ENCODE measurements at places on chromosomes 1 and 21. TPM values are rescaled to one million over a fixed set of nuclear protein-coding genes. Genes with fewer than 3 reads are reported as not detected.
A peak's percentile ranks its signal among the peaks of the same experiment; 100 is the strongest.

DNA sequence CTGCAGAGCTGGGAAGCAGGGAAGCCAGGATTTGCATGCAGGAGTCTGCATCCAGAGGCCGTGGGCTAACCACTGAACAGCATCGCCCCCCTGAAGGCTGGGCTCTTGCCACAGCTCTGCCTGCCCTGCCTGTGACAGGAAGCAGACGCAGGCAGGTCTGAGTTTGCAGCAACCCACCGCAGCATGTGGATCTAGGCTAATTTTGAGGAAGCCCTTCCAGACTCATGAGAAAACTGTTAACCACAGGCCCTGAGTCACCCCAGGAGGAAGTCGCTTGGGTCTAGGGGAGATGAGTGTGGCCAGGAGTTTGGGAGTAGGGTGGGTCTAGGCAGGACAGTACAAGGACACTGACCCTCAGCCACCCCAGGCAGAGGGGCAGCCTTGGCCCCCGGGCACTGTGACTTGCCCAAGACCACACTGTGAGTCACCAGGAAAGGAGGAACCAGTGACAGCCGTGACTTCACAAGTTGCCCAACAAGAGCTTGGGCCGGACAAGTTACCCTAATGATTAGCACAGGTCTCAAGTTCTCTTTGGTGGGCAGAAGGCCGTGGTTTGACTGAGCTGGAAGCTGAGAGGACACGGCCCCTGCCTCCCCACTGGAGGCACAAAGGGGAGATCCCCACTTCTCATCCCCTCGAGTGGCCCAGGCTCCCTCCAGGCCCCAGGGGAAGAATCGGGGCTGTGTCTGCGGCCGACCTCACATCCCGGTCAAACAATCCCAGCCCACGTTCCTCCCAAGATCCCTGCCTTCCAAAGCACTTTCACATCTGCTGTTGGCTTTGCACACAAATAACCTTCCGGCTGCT lies 826 bp downstream of the LAPTM5 start:
- DNase-seq = peak; percentile 84
- no peaks in the 10 kb centered on the region for H3K36me3 ChIP-seq
- peak overlapping the region; percentile 59 for H3K27ac ChIP-seq
- H3K4me3 ChIP-seq = peak overlapping the region; percentile 40

- no peaks in the 10 kb centered on the region for H3K4me1 ChIP-seq
- H3K4me3 ChIP-seq = no peak overlapping the region
- peak overlapping the region; percentile 36 for H3K27ac ChIP-seq
- no peak for DNase-seq
- peaks cover 53% of the 10 kb centered on the region for H3K36me3 ChIP-seq
Observed at GRCh38 chr1:154334079-154335024, 9.0 kb downstream of the ATP8B2 start.

GRCh38 chr1:92484472-92485380 lies 2.0 kb downstream of the GFI1 start:
- H3K36me3 ChIP-seq = no peaks in the 10 kb centered on the region
- peak overlapping the region; percentile 58 for H3K4me3 ChIP-seq
- H3K27me3 ChIP-seq = peaks cover 56% of the 10 kb centered on the region
- no peak for DNase-seq
- no peak overlapping the region for H3K27ac ChIP-seq
- H3K4me1 ChIP-seq = no peaks in the 10 kb centered on the region

DNA sequence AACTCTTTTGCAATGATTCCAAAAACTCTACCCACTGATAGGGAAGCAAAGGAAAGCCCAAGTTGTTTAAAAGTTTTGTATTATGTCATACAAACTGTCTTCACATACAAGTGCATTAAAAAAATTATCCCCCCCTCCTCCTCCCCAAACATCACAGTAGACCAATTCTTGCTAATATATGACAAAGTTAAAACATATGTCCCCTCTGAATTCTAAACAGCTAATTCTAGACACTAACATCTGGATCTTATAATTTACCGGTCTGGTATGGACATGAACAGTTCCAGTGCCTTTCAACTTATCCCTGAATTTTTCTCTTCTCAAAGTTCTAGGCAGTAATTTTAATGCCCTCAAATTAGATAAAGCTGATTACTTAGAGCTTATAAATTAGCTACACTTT lies 13.4 kb downstream of the RIT1 start:
- peaks cover 53% of the 10 kb centered on the region for H3K36me3 ChIP-seq
- H3K27me3 ChIP-seq = no peaks in the 10 kb centered on the region
- no peak overlapping the region for H3K4me3 ChIP-seq
- peaks cover 15% of the 10 kb centered on the region for H3K4me1 ChIP-seq
- no peak for DNase-seq

C1QTNF12 gene
- not detected for total RNA-seq

TAS1R3 gene
- 0.35 TPM for total RNA-seq

NES gene
- total RNA-seq = 134 TPM

AQP10 gene
- not detected for total RNA-seq

GRCh38 chr1:72229893-72230292 lies 52.4 kb downstream of the NEGR1 start:
- no peaks in the 10 kb centered on the region for H3K4me1 ChIP-seq
- H3K4me3 ChIP-seq = no peak overlapping the region
- DNase-seq = no peak
- H3K27me3 ChIP-seq = no peaks in the 10 kb centered on the region
- no peaks in the 10 kb centered on the region for H3K36me3 ChIP-seq

- no peak overlapping the region for H3K4me3 ChIP-seq
- H3K4me1 ChIP-seq = no peaks in the 10 kb centered on the region
- DNase-seq = no peak
- H3K27me3 ChIP-seq = no peaks in the 10 kb centered on the region
- H3K27ac ChIP-seq = no peak overlapping the region
Observed at GRCh38 chr21:42621819-42622177, 31.6 kb upstream of the PDE9A start.

DNA sequence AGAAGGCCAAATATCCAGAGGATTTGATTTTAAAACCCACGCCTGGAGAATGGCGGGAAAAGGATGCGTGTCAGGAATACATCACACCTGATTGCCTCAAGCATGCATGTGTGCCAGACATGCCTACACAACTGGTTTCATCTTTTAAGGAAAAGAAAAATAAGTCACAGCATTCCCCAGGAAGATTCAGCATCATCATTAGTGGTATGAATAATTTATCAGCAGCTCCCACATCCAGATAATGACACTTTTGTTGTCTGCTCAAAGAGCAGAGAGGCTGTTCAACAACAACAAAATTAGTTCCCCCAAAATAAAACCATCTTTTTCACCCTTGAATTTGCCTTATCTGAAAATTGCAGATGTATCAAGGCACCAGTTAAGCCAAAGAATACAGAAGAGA lies 328.6 kb upstream of the C1orf87 start:
- no peaks in the 10 kb centered on the region for H3K36me3 ChIP-seq
- no peaks in the 10 kb centered on the region for H3K4me1 ChIP-seq
- no peak overlapping the region for H3K27ac ChIP-seq
- no peak overlapping the region for H3K4me3 ChIP-seq
- DNase-seq = no peak
- no peaks in the 10 kb centered on the region for H3K27me3 ChIP-seq

DNA sequence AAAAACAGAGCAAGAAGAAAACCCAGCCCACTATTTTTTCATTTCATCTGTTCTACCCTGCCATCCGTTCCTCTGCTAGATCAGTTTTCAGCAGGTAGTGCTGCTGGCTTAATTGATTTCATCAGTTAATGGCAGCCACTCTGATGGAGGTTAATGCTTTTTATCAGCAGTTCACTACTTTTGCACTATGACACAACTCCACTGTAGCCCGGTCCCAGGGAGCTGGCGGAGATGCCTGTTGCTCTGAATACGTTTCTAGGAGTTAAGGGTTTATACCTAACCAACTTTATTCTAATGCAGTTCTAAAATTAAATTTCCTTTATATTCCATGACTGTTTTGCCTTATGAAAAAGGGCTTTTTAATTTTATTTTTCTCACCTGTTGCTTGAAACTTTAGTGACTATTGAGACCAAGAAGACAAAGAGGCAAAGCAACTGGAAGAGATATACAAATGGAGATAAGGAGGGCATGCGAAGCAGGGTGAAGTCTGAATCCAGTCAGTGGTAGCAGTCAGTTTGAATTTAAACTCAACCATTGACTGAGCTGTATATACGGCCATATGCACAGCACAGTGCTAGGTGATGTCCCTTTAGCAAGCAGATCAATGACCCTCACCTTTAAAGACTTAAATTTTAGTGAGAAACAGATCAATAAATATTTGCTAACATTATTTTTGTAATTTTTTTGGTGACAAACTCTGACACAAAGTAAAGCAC lies 477.9 kb downstream of the LMO4 start:
- no peaks in the 10 kb centered on the region for H3K36me3 ChIP-seq
- H3K27ac ChIP-seq = no peak overlapping the region
- no peaks in the 10 kb centered on the region for H3K4me1 ChIP-seq
- no peaks in the 10 kb centered on the region for H3K27me3 ChIP-seq
- DNase-seq = no peak
- H3K4me3 ChIP-seq = no peak overlapping the region

DNA sequence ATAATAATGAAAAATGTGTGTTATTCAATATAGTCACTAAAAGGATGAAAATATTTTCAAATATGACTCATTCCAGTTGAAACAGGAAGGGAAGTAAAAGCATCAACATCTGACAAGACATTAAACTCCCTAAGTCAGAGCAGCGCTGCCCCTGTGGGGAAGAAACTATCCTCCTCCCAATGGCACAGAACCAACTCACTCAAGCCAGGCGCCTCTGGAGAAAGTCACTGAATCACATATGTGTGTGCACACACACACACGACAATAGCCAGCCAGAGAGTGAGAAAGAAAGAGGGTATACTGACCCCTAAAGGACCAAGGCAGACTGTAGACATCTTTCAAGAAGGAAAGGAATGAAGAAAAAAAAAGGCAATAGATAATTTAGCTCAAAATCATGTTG lies 126.9 kb downstream of the SETD4 start:
- peaks cover 23% of the 10 kb centered on the region for H3K4me1 ChIP-seq
- no peaks in the 10 kb centered on the region for H3K36me3 ChIP-seq
- no peaks in the 10 kb centered on the region for H3K27me3 ChIP-seq
- H3K4me3 ChIP-seq = no peak overlapping the region
- peak overlapping the region; percentile 71 for H3K27ac ChIP-seq

APCS gene
- total RNA-seq = not detected

ACAP3 gene
- total RNA-seq = 19.5 TPM

CAPN9 gene
- total RNA-seq = not detected

DNA sequence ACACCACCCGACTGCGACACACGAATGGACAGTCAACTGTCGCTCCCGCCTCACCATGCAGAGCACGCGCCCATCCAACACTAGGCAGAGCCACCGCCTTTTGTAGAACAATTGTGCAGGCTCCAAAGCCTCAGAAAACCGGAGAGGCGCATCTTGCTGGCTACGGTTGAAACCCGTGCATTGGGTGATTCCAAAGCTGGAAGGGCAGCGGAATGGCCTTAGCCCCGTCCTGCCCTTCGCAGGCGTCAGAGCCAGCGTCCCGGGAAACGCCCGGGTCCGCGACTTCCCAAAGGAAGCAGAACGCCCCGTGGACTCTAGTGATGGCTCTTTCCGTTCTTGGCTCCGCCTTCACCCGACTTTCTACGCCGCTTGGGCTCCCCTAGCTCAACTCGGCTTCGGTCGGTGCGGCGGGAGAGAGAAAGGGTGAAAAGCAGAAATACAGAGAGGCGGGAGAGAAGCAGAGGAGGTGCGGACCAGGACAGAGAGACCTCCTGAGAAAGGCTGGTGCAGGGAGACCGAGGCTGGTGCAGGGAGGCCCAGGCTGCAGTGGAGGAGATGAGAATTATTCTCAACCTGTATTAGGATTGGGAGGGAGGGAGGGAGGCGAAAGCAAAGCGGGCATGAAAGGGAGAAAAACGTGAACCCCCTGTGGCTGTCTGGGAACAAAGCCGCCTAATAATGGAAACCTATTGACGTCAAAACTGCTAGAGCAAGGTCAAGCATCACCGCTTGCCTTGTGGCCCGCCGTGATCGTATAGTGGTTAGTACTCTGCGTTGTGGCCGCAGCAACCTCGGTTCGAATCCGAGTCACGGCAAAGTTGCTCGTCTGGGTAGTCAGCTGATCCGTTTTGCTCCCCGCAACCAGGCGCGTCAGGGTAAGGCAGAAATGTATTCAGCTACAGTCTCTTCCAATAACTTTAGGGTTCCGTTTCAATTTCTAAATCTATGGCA lies 99.5 kb downstream of the PRKAB2 start:
- H3K4me1 ChIP-seq = no peaks in the 10 kb centered on the region
- no peaks in the 10 kb centered on the region for H3K36me3 ChIP-seq
- DNase-seq = no peak
- no peak overlapping the region for H3K27ac ChIP-seq

DNA sequence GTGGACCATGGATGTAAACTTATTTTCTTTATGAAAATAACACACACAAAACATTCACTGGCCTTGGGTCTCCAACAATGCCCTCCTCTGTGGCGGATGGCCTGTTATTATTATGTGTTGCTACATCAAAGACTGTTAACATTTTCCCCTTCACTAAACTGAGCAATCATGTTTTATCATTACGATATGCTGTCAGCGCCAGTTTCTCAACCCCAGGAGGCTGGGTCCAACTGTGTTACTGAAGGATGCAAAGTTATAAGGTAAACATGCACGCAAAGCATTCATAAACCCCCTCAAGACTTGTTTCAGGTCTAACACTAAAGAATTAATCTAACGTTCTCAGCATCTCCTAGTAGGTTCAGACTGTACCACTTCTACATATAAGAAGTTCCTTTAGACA lies 6.0 kb upstream of the DUSP10 start:
- H3K4me3 ChIP-seq = no peak overlapping the region
- no peaks in the 10 kb centered on the region for H3K4me1 ChIP-seq
- H3K27ac ChIP-seq = no peak overlapping the region
- no peak for DNase-seq

DNA sequence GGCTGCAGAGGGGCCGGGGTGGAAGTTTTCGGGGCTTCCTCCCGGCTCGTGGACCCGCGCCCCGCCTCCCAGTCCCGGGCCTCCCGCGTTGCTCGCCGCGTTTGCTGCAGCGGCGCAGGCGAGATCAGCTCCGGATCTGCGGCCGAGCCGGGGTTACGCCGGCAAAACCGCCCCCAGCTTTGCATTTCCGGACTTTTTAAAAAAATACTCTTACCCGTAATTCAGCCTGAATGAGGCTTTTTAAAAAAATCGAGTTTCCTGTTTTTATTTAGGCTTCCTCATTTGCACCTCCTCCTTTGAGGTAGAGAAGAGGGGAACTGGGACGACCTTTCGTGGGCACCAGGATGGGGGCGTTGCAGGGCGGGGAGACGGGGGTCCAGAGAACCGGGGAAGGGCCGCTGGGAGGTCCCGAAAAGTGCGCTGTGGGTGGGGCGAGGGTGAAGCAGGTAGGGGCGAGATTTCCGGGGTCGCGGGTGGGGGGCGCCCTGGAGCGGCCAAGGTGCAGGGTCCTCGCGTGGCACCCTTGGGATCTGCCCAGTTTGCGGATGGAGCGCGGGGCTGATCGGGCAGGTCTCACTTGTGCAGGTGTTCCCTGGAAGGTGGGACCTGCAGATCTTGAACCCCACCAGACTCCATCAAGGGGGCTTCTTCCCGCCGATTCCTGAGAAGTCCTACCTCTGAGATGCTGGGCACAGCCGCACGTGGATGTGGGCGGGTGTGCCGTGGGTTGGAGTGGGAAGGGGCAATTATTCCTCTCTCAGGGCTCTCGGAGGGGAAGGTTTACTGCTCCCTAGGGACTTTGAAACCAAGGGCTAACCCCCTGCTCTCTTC lies 1.1 kb downstream of the PIK3CD start:
- H3K36me3 ChIP-seq = no peaks in the 10 kb centered on the region
- H3K4me1 ChIP-seq = peaks cover 19% of the 10 kb centered on the region
- H3K4me3 ChIP-seq = no peak overlapping the region
- no peak overlapping the region for H3K27ac ChIP-seq
- peaks cover 7% of the 10 kb centered on the region for H3K27me3 ChIP-seq
- DNase-seq = no peak
